ENCODE measurements at places on chromosomes 7 and 10. TPM values are rescaled to one million over a fixed set of nuclear protein-coding genes. Genes with fewer than 3 reads are reported as not detected.

DNA sequence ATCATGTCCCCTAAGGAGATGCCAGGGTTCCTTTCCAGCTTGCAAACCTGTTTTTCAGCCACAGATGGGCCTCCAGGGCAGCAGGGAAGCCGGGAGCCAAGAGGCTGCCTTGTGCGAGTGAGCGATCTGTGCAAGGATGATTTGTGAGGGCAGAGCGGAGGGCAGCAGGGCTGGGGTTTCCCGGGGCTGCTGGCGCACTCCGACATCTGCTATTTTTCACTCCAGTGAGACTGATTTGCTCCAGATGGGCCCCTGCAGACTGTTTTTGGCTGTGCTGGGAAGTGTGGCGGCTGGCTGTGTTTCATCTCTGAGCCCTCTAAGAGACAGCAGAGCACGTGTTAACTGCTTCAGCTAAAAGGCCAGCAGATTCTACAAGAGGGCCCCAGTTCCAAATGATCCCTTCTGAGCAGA, 466.2 kb downstream of the TYW1 start:
- no peak for DNase-seq

DNA sequence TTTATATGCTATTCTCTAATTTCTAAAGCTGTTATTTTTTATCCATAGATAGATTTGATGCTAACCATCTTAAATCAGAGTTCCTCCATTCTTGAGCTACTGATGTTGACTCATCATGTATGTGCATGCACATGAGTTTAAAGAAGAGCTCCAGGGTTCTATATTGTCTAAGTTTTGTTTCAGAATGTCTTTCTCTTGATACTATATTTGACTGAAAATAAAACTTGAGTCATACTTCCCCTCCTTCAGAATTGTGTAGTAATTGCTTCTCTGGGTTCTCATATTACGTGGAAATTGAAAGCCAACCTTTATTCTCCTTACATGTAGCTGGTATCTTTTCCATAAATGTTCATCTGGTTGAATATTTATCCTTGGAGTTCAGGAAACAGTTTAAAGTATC, 89.4 kb downstream of the LRRTM3 start:
- DNase-seq, result no peak

GRCh38 chr10:84837877-84838276, 509.5 kb downstream of the CCSER2 start:
- DNase-seq, result no peak

TAS2R4 gene
- total RNA-seq, result 0.06 TPM

SPDYE2 gene
- not detected for total RNA-seq

All from LHCN-M2 (cell line).